ENCODE measurements at places on chromosomes 2 and 18. TPM values are rescaled to one million over a fixed set of nuclear protein-coding genes. Genes with fewer than 3 reads are reported as not detected.

- H3K27ac ChIP-seq = no peak overlapping the region
- no peak overlapping the region for H3K4me3 ChIP-seq
- no peak for DNase-seq
- peaks cover 8% of the 10 kb centered on the region for H3K27me3 ChIP-seq
- no peaks in the 10 kb centered on the region for H3K4me1 ChIP-seq
- H3K36me3 ChIP-seq = no peaks in the 10 kb centered on the region
Observed at GRCh38 chr2:42032745-42033144, 15.1 kb upstream of the PKDCC start.

PIKFYVE gene
- 29.9 TPM for total RNA-seq

DNA sequence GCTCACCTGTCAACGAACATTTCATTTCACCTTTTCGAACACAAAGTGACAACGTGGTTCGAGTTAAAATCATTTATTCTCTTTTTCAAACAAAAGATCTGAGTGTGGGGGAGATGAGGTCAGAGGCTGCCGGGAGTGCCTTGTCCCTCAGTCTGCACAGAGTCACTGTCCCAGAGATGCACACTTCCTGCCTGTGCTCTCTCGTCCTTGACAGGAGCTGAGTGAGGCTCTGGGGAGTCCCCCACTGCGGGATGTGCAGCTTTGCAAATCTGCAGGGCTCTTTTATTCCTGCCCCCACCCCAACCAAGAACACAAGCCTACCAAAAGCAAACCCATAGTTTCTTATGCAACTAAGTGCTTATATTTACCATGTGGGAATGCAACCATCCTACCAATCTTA, 497.8 kb downstream of the EIPR1 start:
- H3K36me3 ChIP-seq = no peaks in the 10 kb centered on the region
- no peak overlapping the region for H3K4me3 ChIP-seq
- DNase-seq = no peak
- H3K27me3 ChIP-seq = peaks cover 11% of the 10 kb centered on the region
- H3K27ac ChIP-seq = no peak overlapping the region

ANKRD36B gene
- 27.7 TPM for total RNA-seq

Data from natural killer cell treated with Interleukin-12 subunit alpha and Interleukin-12 subunit beta and Interleukin-15 and Interleukin-18, amount 100 ng/mL, for 72 hours (primary cell).